SW480 (cell line): ENCODE measurements at places on chromosomes 3 and 15.

GRCh38 chr3:47015151-47015550 is 35.7 kb downstream of the NBEAL2 start:
- DNase-seq = no peak

DNA sequence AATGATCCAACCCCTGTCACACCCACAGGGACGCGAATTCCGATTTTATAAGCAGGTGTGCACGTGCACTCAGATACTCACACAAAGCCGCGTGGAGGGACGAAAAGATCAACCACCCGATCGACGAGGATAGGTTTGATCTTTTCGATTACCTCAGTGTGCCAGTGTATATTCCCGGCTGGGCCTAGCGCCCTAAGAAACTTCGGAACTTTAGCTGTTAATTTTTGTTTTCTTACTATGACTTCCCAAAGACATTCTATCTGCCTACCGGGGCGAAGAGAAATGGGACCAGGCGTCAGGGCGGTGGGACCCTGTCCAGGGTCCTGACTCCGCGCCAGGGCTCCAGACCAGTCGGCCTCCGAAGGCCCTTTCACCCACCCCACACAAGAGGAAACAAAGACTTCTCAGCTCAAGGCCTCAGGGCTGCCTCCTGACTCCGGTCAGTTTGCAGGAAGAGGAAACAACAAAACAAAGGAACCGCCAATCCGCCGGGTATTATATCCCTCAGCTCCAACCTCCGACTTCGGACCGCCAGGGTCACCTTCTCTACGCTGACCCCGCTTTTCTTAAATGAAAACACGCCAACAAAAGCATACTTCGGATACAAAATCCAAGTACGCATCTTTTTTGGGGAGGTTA is 6.8 kb downstream of the ONECUT1 start:
- DNase-seq = no peak

DNA sequence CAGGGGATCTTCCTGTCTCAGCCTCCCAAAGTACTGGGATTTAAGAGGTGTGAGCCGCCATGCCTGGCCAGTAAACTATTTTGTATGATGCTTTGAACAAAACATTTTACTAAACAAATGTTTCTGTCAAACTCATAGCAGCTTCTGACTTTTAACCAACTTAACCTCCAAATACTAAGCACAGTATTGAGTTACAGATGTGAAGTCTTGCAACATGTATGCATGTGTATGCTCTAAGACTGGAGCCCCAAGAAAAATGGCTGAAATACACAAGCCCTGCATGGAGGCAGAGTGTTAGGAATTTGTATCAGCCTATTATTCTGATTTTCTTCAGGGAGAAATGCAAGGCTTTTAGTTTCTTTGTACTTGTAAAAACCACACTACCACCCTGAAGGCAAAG is 137.1 kb downstream of the CBLB start:
- DNase-seq = no peak

- DNase-seq = no peak
These were observed 22.4 kb downstream of the KCNMB2 start for GRCh38 chr3:178558637-178559036.

GRCh38 chr3:99868311-99868646 is 50.6 kb downstream of the CMSS1 start:
- DNase-seq = no peak

- no peak for DNase-seq
These were observed 250.3 kb downstream of the ULK4 start for GRCh38 chr3:41711651-41712050.

- peak; percentile 85 for DNase-seq
These were observed 229.0 kb downstream of the ITPR1 start for GRCh38 chr3:4722103-4722502.

GRCh38 chr3:33016846-33017405 is 65.5 kb downstream of the CCR4 start:
- no peak for DNase-seq

DNA sequence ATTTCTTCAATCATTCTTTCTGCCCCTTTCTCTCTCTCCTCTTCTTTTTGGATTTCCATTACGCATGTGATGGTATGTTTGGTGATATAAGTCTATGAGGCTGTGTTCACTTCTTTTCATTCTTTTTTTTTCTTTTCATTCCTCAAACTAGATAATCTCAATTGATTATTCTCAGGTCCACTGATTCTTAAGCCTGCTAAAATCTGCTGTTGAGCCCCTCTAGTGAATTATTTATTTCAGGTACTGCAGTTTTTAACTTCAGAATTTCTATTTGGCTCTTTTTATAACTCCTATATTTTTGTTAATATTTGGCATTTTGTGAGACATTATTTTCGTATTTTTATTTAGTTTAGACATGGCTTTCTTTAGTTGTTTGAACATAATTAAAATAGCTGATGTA is 671.3 kb upstream of the NECTIN3 start:
- no peak for DNase-seq

GRCh38 chr3:53712817-53713388 is 133.3 kb downstream of the CHDH start:
- DNase-seq = no peak

DNA sequence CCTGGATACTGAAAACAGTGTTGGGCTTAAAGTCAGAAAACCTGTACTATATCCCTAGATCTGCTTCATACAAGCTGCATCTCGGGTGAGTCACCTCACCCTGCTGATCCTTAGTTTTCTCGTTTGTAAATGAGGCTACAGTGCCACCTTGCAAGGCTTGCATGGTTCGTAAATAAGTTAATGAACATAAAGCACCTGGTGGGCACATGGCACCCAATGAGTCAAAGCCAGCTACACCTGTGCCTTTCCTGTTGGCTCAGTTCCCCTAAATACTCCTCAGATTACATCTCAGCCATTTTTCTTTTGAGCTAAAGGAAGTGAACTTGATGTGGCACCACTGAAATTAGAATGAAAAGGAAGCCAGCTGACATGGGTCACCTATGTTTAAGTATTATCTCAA is 26.5 kb downstream of the RTP1 start:
- DNase-seq = peak; percentile 8

GRCh38 chr15:73482166-73482565 is 39.2 kb downstream of the REC114 start:
- no peak for DNase-seq

GRCh38 chr15:80228959-80229610 is 22.9 kb downstream of the CTXND1 start:
- DNase-seq = no peak

DNA sequence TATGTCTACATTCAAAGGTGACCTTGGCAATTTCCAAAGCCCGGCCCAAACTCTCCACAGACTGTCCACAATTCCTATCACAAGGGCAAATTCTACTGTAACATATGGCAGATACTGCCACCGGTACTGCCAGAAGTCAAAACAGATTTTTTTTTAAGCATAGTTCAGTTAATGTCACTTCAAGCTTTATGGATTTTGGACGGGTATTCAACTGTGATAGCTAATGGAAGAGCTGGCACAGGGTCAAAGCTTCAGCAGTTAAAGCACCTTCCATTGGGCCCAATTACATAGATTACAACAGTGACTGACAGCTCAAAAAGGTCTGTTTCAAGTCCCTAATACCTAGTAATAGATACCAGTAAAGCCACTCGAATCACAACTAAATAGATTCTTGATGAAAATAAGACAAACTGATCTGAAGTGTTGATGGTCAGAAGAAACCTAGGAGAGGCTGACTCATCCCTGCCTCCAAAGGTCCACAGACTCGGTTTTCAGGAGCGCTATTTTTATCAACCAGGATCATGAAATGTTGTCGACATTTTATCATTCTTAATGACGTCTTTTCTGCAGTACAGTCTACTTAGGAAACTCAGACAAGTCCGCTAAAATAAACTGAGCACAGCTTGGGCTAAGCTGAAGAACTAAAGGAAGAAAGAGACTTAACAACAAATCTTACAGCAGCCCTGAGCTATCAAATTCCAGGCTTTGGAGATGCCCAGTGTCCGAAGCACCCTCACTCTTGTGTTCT is 38.7 kb downstream of the ANXA2 start:
- no peak for DNase-seq

DNA sequence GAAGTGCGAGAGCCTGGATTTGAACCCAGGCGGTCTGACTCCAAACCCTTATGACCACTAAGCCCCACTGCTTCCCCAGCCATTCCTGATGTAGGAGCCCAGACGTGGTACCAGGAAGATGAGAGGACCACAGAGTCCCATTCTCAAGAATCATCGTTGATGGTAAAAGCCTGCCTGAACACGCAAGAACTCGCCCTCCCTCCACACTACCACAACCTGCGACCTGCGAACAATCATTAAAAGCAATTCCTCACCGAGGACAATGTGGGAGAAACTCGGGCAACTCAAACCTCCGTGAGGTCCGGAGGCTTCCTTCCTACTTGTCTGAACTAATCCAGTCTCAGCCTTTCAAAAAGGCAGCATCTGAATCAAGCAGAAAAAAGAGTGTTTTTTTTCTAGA is 10.3 kb downstream of the MAGI1 start:
- DNase-seq = no peak

DNA sequence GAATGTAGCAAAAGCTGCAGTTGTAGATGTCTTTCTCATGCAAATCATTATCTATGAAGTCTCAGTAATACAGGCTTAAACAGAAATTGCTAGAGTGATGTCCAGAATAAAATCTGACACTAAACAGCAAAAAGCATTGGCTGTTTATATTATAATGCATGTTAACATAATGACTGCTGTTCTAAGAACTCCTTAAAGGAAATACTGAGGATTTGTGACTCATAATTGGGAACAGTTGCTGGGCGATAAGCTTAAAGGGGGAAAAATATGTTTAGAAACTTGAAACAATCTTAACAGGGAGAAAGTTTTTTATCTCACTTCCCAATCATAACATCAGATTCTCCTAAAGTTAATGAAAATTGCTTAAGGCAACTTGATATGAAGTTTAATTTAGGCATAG is 17.5 kb downstream of the TIPARP start:
- no peak for DNase-seq

- DNase-seq = no peak
These were observed 213.7 kb upstream of the NR2E3 start for GRCh38 chr15:71596672-71597071.

DNA sequence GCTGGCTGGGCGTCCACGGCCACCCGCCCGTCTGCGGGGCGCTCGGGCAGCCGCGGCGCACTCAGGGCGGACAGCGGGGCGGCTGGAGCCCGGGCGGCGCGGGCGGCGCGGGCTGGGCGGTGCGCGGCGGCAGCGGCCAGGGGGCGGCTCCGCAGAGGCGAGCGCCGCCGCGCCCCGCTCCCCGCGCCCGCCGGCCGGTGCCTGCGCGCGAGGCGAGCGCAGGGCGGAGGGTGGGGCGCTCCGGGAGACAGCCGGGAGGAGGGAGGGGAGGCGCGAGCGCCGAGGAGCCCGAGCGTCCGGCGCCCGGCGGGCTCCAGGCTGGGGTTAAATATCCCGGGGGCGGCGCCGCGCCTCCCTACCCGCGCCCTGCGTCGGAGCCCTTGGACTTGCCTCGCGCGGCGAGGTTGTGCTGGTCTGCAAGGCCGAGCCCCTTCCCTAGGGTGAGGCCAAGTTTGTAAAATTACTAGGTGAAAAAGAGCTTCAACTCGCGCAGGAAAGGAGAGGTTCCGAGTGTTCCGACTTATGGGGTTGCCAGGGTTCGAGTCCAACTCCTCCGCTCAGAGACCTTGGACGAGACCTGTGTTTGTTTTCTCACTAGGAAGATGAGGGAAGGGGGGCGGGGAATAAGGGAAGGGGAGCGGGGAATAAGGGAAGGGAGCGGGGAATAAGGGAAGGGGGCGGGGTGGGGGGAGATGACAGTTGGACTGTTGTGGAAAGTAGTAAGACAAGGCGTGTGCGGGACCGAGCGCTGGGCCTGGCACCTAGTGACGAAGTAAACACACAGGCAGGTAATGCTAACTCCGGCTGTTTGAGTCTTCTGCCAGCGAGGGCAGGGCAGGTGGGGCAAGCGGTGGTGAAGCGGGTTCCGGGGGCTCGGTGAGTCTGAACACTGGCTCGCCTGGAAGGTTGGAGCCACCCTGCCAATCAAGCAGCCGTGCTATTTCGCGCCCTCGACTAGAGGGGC is at the start of gene TNFAIP8L3:
Gene TNFAIP8L3 (minus strand): TSS at position 301 of the 964 bp plus-strand sequence. CDS start 311 bp downstream, outside the sequence.
- DNase-seq = no peak

DNA sequence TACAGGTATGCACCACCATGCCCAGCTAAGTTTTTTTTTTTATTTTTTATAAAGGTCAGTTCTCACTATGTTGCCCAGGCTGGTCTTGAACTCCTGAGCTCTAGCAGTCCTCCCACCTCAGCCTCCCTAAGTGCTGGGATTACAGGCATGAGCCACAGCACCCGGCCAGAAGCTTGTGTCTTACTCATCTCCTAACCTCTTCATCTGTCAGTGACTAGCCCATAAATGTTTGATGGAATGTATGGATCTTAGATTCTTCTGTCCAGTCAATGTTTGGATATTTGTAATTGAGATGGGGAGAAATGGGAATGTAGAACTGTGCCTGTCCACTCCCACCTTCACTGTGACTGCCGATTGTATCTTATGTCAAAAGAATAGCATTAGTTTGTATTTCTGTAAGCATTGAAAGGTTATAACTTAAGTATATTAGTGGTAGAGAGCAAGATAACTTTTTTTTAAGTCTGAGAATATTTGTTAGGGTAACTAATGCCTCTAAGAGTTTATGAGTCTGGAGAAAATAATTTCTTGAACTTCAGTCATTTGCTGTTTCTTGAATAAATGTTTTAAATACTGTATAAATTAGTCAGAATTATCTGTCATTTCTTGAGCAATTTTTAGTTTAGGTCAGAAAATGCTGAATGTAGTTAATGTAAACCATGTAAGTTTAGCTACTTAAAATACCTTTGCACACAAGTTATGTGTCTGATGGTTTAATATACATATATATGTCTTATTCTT is 215.3 kb upstream of the CGNL1 start:
- no peak for DNase-seq

GRCh38 chr3:55570271-55570711 is 83.2 kb upstream of the WNT5A start:
- peak; percentile 90 for DNase-seq
